ENCODE measurements at places on chromosomes 7 and 10. TPM values are rescaled to one million over a fixed set of nuclear protein-coding genes. Genes with fewer than 3 reads are reported as not detected.

THNSL1 gene
- 3.9 TPM for total RNA-seq

STX1A gene
- total RNA-seq, result 9.3 TPM

BMPR1A gene
- 145 TPM for total RNA-seq

GPC2 gene
- total RNA-seq, result 45.2 TPM

SEMA4G gene
- 8.5 TPM for total RNA-seq

GIMAP7 gene
- not detected for total RNA-seq

MRLN gene
- total RNA-seq, result not detected

HABP2 gene
- total RNA-seq, result not detected

RADIL gene
- 4.7 TPM for total RNA-seq

ANKRD22 gene
- total RNA-seq, result not detected

LRRC61 gene
- total RNA-seq, result 24.4 TPM

GPR26 gene
- total RNA-seq, result 0.07 TPM

RSPH10B gene
- 1.1 TPM for total RNA-seq

GRCh38 chr7:24135003-24135817 lies 148.8 kb upstream of the NPY start:
- no peak for DNase-seq
- H3K4me1 ChIP-seq, result no peaks in the 10 kb centered on the region
- no peak overlapping the region for H3K27ac ChIP-seq
- H3K36me3 ChIP-seq, result no peaks in the 10 kb centered on the region
- H3K4me3 ChIP-seq, result no peak overlapping the region

DNA sequence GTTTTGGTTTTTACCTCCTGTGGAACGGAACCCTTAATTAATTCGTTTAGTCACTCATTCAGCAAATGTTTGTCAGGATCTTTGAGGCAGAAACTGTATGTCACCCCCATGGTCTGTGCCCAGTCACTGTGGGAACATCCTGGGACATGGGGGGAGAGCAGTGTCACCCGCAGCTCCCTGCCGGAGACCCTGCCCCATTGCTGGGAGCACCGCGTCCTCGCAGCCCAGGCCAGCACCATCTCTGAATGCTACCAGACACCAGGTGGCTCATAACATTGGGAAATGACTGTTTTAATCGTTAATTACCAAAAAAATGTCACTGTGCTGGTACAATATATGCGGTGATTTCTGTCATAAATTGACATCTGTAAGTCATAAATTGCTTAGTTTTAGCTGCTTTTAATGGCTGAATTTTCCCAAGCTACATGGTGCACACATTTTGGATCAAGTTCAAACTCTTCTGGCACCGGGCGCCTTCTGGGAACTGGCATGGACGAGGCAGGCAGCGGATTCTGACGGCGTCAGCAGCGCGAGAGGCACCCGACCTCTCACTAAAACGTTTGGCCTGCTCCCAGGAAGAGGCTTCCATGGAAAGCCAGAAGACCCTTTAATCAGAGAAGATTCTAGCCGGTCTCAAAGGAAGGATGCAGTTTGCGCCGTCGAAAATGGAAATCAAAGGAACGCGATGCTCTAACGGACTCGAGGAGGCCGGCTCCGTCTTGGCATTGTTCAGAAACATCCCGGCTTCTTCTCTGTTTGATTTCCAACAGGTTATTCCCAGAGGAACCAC lies 184.2 kb downstream of the ADARB2 start:
- no peak overlapping the region for H3K4me3 ChIP-seq
- no peaks in the 10 kb centered on the region for H3K27me3 ChIP-seq
- no peaks in the 10 kb centered on the region for H3K4me1 ChIP-seq
- H3K36me3 ChIP-seq, result 0 out of 2 replicates have a peak, but pooled peaks cover 4% of the 10 kb centered on the region
- DNase-seq, result no peak

- no peak overlapping the region for H3K4me3 ChIP-seq
- H3K4me1 ChIP-seq, result no peaks in the 10 kb centered on the region
- no peaks in the 10 kb centered on the region for H3K36me3 ChIP-seq
- DNase-seq, result no peak
Measured at GRCh38 chr10:78746155-78746763, 322.5 kb upstream of the ZMIZ1 start.

DNA sequence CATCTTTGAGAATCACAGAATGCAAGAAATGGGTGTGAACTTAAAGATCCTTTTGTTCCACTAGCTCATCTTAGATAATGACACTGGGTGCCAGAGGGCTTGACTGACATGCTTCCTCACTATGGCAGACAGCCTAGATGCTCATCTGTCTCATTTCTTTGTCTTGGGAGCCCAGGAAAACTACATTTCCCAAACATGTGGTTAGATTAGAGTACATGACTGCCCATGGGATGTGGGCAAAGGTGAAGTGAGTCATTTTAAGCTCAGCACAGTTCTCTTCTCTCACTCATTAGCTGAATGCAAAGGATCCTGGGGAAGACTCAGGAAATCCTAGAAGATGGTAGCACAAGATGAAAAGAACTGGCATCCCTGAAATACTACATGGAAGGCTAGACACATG lies 32.5 kb upstream of the TBX20 start:
- H3K36me3 ChIP-seq, result no peaks in the 10 kb centered on the region
- DNase-seq, result no peak
- no peak overlapping the region for H3K27ac ChIP-seq
- no peaks in the 10 kb centered on the region for H3K27me3 ChIP-seq
- H3K4me3 ChIP-seq, result no peak overlapping the region

GRCh38 chr10:113895018-113895417 lies 40.6 kb downstream of the NHLRC2 start:
- H3K27ac ChIP-seq, result no peak overlapping the region
- peaks cover 27% of the 10 kb centered on the region for H3K36me3 ChIP-seq
- no peaks in the 10 kb centered on the region for H3K4me1 ChIP-seq
- no peak for DNase-seq

- H3K4me1 ChIP-seq, result no peaks in the 10 kb centered on the region
- H3K36me3 ChIP-seq, result peaks cover 7% of the 10 kb centered on the region
- H3K4me3 ChIP-seq, result no peak overlapping the region
- no peak for DNase-seq
- H3K27ac ChIP-seq, result no peak overlapping the region
Measured at GRCh38 chr7:95213809-95214492, 110.4 kb downstream of the PON1 start.

- no peak overlapping the region for H3K4me3 ChIP-seq
- DNase-seq, result peak; percentile 86
Measured at GRCh38 chr10:79022565-79023230, 46.1 kb upstream of the ZMIZ1 start.

- H3K4me3 ChIP-seq, result 0 out of 3 replicates have a peak overlapping the region, but pooled peaks have one; percentile 13
- H3K36me3 ChIP-seq, result no peaks in the 10 kb centered on the region
- no peak for DNase-seq
- H3K27ac ChIP-seq, result no peak overlapping the region
- peaks cover 6% of the 10 kb centered on the region for H3K4me1 ChIP-seq
- H3K27me3 ChIP-seq, result peaks cover 35% of the 10 kb centered on the region
Measured at GRCh38 chr7:15688911-15689310, 2.4 kb upstream of the MEOX2 start.

DNA sequence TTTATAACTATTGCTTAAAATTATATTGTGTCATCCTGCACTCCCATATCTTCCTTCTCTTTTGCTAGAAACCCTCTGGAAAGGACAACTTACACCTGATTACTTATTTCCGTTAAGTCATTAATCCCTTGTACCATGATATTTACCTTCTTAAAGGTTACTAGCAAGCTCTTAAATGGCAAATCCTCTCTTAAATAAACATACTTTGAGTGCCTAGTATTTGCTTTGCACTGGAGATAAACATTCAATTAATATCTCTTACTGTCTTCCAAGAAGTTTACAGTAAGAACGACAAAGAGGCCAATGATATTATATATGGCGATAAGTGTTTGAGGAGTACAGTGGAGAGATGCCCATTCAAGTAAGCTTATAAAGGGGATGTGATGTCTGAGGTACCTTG lies 278.3 kb downstream of the HGF start:
- no peak for DNase-seq
- no peak overlapping the region for H3K27ac ChIP-seq
- no peaks in the 10 kb centered on the region for H3K4me1 ChIP-seq

DNA sequence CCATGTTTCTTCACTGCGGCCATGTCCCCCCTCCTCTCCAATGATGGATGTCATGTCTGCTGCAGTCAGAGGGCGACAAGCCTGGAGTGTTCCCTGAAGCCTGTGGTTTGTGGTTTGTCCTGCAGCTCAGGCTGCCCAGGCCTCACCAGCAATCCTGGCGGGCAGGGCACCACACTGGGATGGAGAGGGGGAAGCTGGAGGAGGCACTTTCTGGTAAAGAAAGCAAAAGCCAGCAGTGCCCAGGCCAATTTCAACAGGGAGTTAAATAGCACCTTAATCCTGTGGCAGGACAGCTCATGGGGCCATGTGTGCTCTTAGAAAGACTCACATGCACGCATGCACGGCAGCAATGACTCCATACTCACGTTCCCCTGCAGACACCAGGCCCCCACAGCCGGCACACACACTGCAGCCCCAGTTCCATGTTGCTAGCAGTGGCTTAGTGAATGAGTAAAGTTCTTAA lies 158.3 kb downstream of the EGFR start:
- H3K27ac ChIP-seq, result no peak overlapping the region
- H3K4me3 ChIP-seq, result no peak overlapping the region
- no peak for DNase-seq
- H3K36me3 ChIP-seq, result no peaks in the 10 kb centered on the region
- H3K4me1 ChIP-seq, result no peaks in the 10 kb centered on the region
- no peaks in the 10 kb centered on the region for H3K27me3 ChIP-seq

- no peaks in the 10 kb centered on the region for H3K4me1 ChIP-seq
- no peak overlapping the region for H3K4me3 ChIP-seq
- no peaks in the 10 kb centered on the region for H3K27me3 ChIP-seq
- no peak for DNase-seq
- H3K36me3 ChIP-seq, result no peaks in the 10 kb centered on the region
Measured at GRCh38 chr10:100808876-100809275, 63.5 kb downstream of the PAX2 start.

DNA sequence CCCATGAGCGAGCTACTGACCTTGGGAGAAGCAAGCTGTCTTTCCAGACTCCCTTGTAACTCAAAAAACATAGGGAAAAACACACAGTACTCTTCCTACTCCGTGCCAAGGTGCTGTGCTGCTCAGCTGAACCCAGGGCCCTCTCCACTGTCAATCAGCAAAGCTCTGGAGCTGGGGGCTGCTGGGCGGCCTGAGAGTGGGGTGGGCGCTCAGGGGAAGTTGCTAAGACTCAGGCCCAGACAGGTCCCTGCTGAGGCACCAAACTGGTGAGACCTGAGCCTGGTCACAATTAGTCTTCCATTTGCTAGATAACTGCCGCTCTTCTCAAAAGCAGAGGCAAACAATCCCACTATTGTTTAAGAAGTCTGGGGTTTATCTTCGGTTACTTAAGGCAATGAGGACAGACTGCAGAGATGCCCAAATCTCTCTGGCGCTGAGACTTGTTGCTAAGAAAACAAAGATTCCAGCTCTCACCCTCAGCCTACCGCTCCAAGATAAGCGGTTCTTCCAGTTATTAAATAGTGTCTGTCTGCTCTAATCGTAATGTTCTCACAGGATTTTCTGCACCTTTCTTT lies 22.0 kb downstream of the STEAP1B start:
- no peak overlapping the region for H3K4me3 ChIP-seq
- DNase-seq, result no peak
- no peaks in the 10 kb centered on the region for H3K36me3 ChIP-seq
- no peaks in the 10 kb centered on the region for H3K27me3 ChIP-seq
- H3K27ac ChIP-seq, result no peak overlapping the region

DNA sequence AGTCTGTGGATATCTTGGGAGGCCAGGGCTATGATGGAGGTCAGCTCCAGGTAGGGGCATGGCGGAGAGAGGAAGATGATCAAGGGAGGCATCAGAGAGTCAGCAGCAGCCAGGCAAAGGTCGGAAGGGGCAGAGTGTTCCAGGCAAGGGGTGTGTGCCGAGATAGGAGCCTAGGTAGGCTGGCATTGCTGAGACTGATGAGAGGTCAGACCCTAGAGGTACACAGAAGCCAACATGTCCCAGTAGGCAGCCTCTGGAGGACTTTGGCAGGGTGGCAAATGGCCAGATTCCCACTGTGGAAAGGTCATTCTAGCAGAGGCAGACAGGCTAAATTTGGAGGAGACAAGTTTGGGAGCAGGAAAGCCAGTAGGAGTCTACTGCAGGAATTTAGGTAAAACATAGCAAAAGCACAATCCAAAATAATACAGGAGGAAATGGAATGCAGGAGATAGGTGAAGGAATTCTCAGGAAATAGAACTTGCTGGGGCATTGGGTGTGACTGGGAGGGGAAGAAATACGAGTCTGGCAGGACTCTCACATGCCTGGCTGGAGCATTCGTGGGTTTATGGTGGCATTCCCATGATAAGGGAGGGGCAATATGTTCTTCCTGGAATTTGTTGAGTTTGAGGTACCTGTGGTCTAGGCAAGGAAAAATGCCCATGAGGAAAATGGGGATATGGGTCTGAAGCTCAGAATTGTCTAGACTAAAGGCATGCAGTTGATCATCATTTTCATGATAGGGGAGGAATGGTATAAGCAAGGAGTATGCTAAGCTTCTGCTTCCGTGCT lies 25.7 kb downstream of the TMEM176A start:
- H3K36me3 ChIP-seq, result no peaks in the 10 kb centered on the region
- no peak overlapping the region for H3K4me3 ChIP-seq
- no peak for DNase-seq
- H3K27me3 ChIP-seq, result no peaks in the 10 kb centered on the region
- H3K4me1 ChIP-seq, result no peaks in the 10 kb centered on the region

GRCh38 chr10:110156046-110156445 lies 51.4 kb upstream of the MXI1 start:
- H3K27ac ChIP-seq, result no peak overlapping the region
- H3K36me3 ChIP-seq, result no peaks in the 10 kb centered on the region
- no peaks in the 10 kb centered on the region for H3K4me1 ChIP-seq
- H3K27me3 ChIP-seq, result peaks cover 2% of the 10 kb centered on the region

- H3K27me3 ChIP-seq, result no peaks in the 10 kb centered on the region
- H3K27ac ChIP-seq, result no peak overlapping the region
- no peaks in the 10 kb centered on the region for H3K36me3 ChIP-seq
- no peak for DNase-seq
Measured at GRCh38 chr10:96416643-96417042, 57.8 kb upstream of the OPALIN start.

DNA sequence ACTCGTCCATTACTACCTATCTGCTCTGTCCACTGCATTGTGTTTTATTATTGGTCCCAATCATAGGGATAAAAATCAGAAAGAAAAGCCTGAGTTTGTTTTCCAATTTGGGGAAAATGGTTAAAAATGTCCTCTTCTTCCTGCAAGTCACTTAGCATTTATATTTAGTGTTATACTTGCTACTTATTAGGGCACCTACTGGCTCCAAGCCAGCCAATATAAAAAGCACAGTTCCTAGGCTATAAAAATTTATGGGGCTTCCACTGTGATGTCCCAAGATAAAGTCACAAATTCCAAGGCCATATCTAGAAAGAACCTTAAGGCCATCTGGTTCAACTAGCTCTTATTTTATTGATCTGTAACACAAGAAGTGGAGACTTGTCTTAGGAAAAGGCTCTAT lies 3.2 kb downstream of the SLC35B4 start:
- H3K4me3 ChIP-seq, result no peak overlapping the region
- H3K36me3 ChIP-seq, result peaks cover 7% of the 10 kb centered on the region
- H3K4me1 ChIP-seq, result 0 out of 2 replicates have a peak, but pooled peaks cover 2% of the 10 kb centered on the region
- no peaks in the 10 kb centered on the region for H3K27me3 ChIP-seq
- H3K27ac ChIP-seq, result no peak overlapping the region

- H3K4me1 ChIP-seq, result no peaks in the 10 kb centered on the region
- no peaks in the 10 kb centered on the region for H3K36me3 ChIP-seq
- no peak for DNase-seq
- H3K27me3 ChIP-seq, result no peaks in the 10 kb centered on the region
Measured at GRCh38 chr10:91313796-91314485, 93.5 kb downstream of the PCGF5 start.

- H3K27ac ChIP-seq, result no peak overlapping the region
- no peaks in the 10 kb centered on the region for H3K27me3 ChIP-seq
- no peaks in the 10 kb centered on the region for H3K36me3 ChIP-seq
- H3K4me1 ChIP-seq, result no peaks in the 10 kb centered on the region
- no peak overlapping the region for H3K4me3 ChIP-seq
- no peak for DNase-seq
Measured at GRCh38 chr10:43880160-43880559, 231.5 kb upstream of the ZNF32 start.

All from H9 (cell line).